ENCODE measurements at places on chromosomes 6 and 20. TPM values are rescaled to one million over a fixed set of nuclear protein-coding genes. Genes with fewer than 3 reads are reported as not detected.

The PIM1 gene
- 1.1 TPM for total RNA-seq

The TP53TG5 gene
- not detected for total RNA-seq

The TNNC2 gene
- total RNA-seq: 0.33 TPM

The CST9L gene
- total RNA-seq: not detected

The GSTA2 gene
- not detected for total RNA-seq

The KHDC1L gene
- total RNA-seq: not detected

Data from vein endothelial cell (primary cell).